ENCODE measurements at places on chromosomes 13 and 19. TPM values are rescaled to one million over a fixed set of nuclear protein-coding genes. Genes with fewer than 3 reads are reported as not detected.

DNA sequence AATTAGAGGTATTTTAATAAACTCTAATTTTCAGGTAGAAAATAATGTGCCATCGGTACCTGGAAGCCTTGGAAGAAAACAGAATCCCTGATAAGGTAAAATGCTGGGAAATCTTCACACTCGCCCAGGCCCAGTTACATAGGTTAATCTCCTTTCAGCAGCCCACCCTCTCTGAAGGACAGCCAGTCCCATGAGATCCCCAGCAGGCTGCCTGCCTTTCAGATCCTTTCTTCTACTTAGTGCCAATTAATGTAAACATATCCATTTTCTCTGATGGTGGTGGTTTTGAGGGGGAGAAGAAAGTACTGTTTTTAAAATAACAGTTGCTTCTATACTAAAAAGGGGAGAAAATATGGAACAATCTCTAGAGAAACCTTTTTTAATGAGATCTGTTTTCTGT, 12.2 kb downstream of the SMAD9 start:
- no peak for DNase-seq

- DNase-seq = no peak
These were observed 1.1 kb upstream of the PDE4A start for GRCh38 chr19:10419200-10419645.

GRCh38 chr13:98794498-98794897, 42.0 kb upstream of the SLC15A1 start:
- no peak for DNase-seq

- no peak for DNase-seq
These were observed 96.5 kb downstream of the UGGT2 start for GRCh38 chr13:95956589-95957148.

DNA sequence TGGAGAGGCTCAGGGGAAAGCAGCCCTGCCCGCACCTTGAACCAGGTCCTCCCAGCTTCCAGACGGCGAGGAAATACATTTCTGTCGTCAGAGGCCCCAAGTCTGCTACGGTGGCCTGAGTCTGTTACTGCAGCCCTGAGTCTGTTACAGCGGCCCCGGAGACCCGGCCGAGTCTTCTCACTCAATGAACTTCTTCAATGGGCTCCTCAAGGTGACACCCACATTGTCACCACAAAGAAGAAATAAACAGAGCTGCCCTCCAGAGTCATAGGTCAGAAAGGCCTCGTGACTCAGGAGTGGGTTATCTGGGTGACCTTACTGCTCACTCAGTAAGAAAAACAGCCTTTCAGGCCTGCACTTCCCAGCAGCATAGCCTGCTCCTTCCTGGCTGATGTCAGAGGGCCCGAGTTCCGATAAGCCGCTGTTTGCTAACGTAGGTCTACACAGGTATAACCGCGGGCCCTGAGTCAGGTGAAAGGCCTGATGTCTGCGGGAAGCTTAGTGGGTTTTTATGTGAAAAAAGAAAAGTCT, 66.9 kb upstream of the TM9SF2 start:
- no peak for DNase-seq

- no peak for DNase-seq
These were observed 214.1 kb downstream of the COL4A1 start for GRCh38 chr13:110092831-110093247.

- no peak for DNase-seq
These were observed 5.6 kb upstream of the DPF1 start for GRCh38 chr19:38229585-38230073.

DNA sequence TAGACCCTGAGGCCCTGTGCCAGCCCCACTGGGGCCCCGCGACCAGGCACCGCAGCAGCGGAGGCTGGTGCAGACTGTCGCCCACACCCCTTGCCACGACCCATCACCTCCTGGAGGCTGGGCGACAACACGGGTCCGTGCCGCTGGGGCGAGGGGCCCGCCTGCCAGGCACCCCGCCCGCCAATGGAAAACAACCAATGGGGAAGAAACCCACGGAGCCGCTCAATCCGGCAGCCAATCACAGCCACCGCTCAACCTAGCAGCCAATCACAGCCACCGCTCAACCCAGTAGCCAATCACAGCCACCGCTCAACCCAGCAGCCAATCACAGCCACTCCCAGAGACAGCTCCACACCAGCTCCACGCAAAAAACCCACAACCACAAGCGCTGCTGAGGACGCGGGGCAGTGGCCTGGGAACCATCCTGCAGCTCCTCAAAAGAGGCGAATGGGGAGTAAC, 29.7 kb downstream of the GPX4 start:
- DNase-seq = peak; percentile 24

DNA sequence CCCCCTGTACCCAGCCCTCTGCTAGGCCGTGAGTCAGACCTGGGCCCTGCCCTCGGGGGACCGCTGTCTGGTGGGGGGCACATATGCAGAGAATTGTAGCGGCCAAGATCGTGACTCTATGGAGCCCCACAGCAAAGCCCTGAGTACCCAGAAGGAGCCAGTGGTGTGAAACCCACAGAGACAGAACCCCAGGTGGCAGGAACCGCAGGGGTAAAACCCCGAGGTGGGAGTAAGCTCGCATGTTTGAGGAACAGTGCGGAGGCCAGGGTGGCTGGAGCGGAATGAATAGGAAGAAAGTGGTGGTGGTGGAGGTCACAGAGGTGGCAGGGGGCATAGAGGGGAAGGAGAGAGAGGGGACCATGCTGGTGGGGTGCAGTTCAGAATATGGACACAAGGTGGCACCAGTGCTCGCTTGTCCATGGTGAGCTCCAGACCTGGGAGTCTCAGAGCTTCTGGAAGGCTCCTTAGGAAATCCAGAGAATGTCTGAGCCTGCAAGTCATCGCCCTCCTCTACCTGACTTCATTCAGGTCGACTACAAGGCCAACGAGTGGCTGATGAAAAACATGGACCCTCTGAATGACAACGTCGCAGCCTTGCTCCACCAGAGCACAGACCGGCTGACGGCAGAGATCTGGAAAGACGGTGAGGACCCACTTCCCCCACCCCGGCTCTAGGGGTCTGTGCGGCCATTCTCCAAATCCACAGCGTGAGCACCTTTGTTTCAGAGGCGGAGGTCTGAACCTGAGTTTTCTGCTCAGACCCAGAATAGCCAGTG, 48.9 kb downstream of the MYH14 start:
- DNase-seq = peak; percentile 37

DNA sequence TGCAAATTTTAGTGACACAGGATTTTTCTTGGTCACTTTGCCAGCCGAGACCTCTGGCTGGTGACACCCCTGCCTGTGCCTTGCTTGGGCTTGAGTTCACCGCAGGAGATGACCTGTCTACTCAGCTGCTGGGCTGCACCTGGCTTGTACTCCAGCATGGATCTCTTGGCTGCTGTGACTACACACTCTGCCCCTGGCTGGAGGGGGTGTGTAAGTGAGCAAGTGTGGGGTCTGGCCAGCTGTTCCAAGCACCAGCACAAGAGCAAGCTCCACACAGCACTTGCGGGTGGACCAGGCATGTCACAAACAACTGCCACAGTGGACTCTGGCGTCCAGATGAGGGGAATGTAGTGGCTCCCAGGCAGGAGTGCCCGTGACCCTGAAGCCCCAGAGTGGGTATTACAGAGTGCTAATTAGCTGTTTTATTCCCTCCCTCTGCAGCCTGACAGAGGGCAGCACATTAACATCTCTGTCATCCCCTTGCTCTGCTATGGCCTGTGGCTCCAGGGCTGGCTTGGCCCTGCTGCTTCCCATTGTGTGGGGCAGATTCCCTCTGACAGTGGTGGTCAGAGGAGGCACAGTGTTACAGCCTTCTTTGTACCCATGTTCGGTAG, 1387.2 kb downstream of the OLFM4 start:
- DNase-seq = no peak

GRCh38 chr13:52615812-52616211, 26.4 kb upstream of the HNRNPA1L2 start:
- DNase-seq = no peak

GRCh38 chr19:43462785-43463380, 2.5 kb downstream of the LYPD3 start:
- DNase-seq = no peak

DNA sequence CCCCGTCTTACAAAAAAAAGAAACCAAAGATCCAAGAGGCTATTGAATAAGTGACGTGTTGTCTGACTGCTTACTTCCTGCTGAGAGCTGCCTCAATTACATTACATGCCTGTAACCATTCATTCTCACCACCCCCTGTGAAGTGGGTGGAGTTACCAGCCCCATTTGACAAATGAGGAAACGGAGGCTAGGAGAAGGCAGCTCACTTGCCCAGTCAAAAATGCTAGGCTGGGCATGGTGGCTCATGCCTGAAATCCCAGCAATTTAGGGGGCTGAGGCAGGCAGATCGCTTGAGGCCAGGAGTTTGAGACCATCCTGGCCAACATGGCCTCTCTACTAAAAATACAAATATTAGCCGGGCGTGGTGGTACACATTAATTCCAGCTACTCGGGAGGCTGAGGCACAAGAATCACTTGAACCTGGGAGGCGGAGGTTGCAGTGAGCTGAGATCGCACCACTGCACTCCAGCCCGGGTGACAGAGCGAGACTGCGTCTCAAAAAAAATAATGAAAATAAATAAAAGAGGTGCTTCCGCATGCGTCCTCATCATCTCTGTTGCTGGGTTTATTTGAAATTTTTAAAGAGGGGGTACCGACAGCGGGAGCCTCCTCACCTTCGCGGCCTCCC, 499 bp downstream of the LSM7 start:
- peak; percentile 10 for DNase-seq

GRCh38 chr13:67369895-67370660, 139.9 kb upstream of the PCDH9 start:
- DNase-seq = no peak

GFY gene
- total RNA-seq = not detected

MED25 gene
- total RNA-seq = 50.2 TPM

CEACAM7 gene
- not detected for total RNA-seq

ZNF799 gene
- 7.7 TPM for total RNA-seq

Measured in thyroid gland (tissue), 4 donors.